ENCODE measurements at places on chromosomes 13 and 19.

- no peak for DNase-seq
Measured at GRCh38 chr13:21970918-21971317, 300.0 kb downstream of the FGF9 start.

DNA sequence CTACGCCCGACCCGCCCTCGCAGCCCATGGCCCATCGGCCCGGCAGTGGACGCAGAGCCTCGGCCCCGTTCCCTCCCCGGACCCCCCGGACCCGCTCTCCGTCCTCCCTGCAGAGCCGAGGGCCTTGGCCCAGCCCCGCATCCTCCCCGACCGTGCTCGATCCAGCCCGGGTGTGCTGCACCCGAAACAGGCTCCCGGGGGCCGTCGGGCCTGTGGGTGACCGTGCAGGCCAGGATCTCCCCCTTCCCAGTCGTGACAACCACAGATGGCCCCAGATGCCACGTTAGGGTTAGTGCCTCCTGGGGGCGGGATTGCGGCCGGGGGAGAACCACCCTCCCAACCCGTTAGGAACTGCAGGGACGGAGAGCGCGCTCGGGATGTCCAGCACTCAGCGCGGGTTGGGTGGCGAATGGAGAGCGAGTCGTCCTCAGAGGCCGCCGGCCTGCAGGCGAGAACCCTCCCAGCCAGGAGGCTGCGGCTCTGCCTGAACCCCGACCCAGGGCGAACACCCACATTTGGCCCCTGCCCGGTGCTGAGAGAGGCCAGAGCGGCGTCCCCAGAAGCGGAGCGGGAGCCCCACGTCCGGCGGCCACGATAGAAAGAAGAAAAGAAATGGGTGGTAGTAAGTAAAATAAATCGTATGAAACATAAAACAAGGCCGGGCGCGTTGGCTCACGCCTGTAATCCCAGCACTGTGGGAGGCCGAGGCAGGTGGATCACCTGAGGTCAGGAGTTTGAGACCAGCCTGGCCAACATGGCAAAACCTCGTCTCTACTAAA lies 6.7 kb upstream of the MADCAM1 start:
- peak; percentile 63 for DNase-seq

GRCh38 chr19:10809651-10810285 lies 26.2 kb downstream of the TMED1 start:
- no peak for DNase-seq

- peak; percentile 80 for DNase-seq
Measured at GRCh38 chr19:6125571-6125989, 9.9 kb upstream of the ACSBG2 start.

DNA sequence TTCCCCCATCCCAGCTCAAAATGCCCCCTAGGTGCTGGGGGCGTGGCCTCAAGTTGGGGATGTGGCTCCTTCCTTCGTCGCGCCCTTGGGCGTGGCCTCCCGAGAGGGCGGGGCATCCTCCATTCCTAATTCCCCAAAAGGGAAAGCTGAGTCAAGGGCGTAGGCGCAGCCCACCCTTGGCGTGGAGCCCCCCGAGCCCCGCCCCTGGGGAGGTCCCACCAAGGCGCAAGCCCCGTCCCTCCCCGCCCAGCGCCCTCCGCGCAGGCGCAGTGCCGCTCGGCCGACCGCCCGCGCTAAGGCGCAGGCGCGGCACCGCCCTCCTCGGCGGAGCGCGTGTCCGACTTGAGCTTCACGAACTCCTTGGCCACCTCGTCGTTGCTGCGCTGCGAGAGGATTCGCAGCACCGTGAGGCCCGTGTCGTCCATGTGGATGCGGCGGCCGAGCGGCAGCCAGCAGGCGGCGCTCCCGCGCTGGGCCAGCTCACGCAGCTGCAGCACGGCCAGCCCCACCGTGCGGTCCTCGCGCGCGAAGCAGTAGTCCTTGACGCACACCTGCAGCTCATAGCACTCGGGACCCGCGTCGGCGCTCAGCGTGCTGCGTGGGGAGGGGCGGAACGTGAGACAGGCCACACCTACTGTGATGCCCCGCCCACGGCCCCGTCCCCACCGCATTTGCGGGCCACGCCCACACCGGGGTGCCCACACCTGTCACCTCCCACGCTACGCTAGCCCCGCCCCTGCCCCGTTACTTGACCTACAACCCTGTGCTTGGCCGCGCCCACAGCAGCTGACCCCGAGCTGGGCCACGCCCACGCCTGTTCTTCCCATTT lies 50.5 kb downstream of the COLGALT1 start:
- DNase-seq: peak; percentile 95

- DNase-seq: peak; percentile 71
Measured at GRCh38 chr13:36395280-36395679, 37.0 kb upstream of the CCNA1 start.

DNA sequence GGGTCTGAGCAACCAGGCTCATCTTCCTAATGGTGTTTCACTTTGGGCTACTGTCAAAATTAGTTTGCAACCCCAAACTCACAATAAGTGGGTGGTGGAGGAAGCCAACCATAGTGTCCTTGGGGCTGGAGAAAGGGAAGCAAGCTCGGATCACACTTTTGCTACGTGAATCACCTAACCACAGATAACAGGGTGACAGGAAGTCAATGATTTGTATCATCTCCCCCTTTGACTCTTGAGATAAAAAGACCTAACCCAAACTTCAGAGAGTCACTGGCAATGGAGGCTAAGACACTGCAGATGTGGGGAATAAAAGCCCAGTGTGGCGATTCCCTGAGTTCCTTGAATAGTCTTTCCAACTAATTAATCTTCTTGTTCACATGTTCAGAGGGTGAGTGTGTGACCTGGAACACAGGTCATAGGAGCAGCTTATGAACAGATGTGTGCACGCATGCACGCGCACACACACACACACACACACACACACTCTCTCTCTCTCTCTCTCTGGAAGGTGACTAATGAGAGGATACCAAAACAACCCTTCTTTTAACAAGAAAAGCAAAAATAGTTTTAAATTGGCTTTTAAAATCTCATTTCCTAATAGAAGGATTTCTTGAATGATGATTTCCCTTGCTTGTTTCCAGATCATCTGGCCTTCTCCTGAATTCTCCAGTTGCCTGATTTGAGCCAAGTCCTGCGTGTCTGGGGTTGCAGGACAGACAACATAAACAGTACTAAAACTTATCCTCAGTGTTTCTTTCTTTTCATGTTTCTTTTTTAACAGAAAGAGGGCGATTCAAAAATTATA lies 21.2 kb upstream of the DOCK9 start:
- DNase-seq: peak; percentile 46

DNA sequence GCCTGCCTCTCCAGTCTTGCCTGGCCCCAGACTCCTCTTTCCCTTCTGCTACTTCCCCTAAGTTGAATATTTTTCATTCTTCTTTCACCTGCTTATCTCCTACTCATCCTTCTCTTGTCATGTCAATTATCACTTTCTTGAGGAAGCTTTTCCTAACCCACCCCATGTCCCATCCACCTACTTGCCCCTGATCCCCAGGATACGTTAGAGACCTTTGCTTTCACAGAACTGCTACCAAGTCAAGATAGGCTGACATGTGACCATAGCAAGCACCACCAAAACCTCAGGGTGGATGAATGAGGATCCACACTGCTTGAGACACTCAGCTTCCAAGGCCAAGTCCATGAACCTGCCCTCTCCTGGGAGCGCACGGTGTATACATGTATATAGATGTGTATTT lies 131.5 kb downstream of the DNAJC15 start:
- no peak for DNase-seq

DNA sequence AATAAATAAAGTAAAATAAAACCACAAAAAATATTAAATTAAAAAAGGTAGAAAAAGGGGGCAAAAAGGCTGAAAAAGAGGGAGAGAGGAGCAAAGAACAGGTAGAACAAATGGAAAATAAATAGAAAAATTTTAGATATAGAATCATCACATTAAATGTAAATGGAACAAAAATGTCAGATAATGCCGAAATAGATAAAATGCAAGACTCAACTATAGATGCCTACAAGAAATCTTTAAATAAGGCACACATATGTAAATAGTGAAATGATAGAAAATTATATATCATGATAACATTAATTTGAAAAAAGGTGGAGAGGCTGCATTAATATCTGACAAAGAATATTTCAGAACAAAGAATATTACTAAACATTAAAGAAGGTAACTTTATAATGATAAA lies 477.1 kb upstream of the SPRY2 start:
- no peak for DNase-seq

GRCh38 chr13:42864952-42865767 lies 83.8 kb downstream of the FAM216B start:
- peak; percentile 17 for DNase-seq

DNA sequence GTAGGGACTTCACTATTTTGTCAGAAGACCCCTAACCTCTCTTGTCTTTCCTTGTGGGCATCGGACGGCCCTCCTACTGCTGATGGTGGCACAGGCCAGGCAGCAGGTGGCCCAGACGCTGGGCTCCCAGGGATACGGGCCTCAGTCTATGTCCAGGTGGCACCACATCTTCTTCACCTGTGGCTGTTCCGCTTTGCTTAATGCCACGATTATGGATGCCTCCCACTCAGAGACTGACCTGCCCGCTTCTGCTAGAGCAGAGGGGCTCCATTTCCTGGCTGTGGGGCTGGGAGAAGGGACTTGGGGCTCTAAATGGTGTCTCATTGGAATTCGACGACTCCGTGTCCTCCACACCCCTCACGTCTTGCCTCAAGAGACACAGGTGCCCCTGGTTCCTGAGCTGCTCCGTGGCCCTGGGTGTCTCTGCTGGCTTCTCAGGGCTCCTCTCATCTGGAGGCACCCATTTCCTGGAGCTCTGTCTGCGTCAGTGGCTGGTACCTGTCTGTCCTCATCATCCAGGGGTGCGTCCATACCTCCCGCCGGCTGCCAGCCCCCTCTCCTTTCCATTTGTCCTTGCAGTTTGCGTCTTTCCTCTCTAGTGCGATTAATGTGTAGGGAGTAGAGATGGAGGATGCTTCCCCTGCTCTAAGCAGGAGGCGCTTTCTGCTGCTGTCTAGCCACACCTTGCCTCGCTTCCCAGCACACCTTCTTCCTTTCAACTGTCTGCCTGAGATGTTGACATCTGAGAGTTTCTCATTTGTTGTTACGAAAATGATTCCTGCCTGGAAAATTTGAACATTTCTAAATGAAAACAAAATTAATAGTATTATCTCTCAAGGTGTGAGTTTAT lies 63.4 kb downstream of the TEX29 start:
- no peak for DNase-seq

DNA sequence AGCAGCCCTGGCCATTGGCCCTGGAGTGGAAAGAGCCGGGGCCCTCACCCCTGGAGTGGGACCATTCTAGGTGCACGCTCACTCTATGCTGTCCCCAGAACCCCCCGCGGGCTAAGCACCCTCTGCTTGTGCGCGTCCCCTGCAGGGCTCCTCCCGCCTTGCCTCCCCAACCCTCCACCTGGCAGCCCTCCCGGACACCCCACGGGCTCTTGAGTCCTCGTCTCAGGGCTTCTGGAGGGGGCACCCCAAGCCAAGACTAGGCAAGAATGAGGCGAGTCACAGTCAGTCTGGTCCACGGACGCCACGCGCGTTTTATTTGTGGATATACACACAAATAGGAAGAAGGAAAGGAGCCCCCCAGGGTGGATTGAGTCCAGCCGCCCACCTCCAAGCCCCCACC lies 7.0 kb upstream of the TMEM161A start:
- no peak for DNase-seq

DNA sequence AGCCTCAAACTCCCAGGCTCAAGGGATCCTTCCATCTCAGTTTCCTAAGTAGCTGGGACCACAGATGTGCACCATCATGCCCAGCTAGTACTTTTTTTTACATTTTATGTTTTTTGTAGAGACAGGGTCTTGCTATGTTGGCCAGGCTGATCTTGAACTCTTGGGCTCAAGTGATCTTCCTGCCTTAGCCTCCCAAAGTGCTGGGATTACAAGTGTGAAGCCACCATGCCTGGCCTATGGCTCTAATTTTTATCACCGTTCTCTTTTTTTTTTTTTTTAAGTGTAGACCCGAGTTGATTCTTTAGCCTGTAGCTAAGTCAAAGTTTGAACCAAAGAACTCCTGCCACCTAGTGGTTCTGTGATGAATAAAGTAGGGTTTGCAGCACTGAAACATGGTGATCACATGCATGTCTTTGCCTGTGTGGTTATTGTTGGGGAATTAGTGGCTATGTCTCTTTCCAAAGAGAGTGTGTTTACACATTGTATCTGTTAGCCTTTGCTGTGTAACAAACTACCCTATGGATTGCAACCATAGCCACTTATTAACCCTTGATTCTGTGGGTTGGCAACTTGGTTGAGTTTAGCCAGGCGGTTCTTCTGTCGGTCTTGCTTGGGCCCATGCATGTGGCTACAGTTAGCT lies 11.6 kb downstream of the NFILZ start:
- peak; percentile 67 for DNase-seq

DNA sequence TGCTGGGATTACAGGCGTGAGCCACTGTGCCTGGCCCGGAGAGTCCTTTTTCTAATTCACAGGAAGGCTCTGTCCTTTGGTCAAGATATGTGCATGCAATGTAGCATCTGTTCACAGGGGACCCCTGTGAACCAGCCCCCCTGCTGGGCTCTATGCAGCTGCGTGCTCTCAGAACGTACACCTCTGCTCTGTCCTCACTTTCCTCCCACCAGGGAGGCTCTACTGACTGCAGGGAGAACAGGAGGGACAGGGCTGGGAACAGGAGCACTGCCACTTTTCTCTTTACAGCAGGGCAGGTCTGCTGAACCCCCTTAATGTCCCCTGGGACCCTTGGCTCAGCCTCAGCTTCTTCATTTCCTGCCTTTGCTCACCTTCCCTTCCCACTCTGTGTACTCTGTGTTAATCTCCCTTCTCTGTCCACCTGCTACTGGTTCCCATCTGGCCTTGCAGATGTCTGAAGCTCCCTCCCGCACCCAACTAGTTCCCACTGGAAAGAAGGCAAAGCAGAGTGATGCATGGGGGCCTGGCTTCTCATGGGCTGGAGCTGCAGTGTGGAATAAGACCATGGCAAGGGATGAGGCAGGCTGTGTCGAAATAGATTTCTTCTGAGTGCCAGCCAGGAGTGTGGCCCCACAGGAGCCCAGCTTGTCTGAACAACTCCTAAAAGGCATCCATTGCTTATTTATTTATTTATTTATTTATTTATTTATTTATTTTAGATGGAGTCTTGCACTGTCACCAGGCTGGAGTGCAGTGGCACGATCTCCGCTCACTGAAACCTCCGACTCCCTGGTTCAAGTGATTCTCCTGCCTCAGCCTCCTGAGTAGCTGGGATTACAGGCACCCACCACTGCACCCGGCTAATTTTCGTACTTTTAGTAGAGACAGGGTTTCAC lies 7.2 kb downstream of the ADGRE2 start:
- DNase-seq: no peak

DNA sequence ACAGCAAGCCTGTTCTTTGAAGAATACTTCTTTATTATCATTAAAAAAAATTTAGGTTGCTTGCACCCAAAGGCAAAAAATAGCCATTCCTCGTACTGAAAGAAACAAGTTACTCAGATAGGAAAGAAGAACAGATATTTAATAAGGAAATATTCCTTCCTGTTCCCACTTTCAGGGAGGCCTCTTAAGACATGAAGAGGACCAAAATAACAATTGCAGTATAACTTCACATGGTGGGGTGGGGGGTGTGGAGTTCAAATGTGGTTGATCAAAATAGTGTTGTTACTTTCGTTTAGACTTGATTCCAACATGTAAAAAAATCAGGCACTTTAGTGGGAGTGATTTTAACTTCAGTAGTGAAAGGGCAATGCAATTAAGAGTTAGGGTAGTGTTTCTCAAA lies 3.6 kb downstream of the RGCC start:
- no peak for DNase-seq

Measured in AG20443 (cell line).